ENCODE measurements at places on chromosomes 12 and 14. TPM values are rescaled to one million over a fixed set of nuclear protein-coding genes. Genes with fewer than 3 reads are reported as not detected.

GRCh38 chr12:70638639-70639360 lies 1.6 kb upstream of the PTPRB start:
- peak; percentile 70 for DNase-seq

- no peak for DNase-seq
Measured at GRCh38 chr12:20404576-20405346, 36.4 kb downstream of the PDE3A start.

GRCh38 chr12:6390084-6390799 lies 6.3 kb downstream of the LTBR start:
- no peak for DNase-seq

- peak; percentile 93 for DNase-seq
Measured at GRCh38 chr12:48810903-48811431, 7.3 kb upstream of the CACNB3 start.

DNA sequence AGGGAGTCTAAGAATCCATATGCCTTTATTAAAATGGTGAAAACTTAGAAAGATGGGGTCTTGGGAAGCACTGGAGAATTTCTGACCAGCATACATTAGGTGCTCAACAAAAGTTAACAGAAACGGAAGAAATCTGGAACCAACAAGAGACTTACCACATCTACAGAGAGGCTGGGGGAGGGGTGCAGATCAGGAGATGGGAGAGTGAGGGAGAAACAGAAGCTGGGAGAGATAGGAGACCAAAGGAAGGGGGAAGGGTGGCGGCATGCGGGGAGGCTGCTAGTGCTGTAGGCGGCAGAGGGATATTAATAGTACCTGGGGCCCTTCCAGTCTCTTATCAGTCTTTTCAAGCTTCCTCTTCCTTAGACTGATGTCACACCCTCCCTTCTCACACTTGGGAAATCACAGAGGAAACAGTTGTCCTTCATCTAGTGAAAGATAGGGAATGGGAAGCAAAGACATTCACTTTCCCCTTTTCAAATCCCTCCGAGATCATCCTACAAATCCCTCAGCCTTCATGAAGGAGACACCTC lies 18.1 kb downstream of the ZBTB39 start:
- no peak for DNase-seq

DNA sequence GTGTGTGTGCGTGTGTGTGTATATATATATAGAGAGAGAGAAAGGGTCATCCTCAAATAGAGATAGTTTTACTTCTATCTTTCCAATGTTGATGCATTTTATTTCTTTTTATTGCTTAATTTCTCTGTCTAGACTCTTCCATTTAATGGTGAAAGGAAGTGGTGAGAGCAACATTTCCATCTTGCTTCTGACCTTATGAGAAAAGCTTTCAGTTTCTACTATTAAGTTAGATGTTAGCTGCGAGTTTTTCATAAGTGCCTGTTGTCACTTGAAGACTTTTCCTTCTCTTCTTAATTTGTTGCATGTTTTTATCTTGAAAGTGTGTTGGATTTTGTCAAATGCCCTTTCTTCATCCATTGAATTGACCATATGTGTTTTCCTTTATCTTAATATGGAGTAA lies 304.4 kb upstream of the FAR2 start:
- DNase-seq = no peak

DNA sequence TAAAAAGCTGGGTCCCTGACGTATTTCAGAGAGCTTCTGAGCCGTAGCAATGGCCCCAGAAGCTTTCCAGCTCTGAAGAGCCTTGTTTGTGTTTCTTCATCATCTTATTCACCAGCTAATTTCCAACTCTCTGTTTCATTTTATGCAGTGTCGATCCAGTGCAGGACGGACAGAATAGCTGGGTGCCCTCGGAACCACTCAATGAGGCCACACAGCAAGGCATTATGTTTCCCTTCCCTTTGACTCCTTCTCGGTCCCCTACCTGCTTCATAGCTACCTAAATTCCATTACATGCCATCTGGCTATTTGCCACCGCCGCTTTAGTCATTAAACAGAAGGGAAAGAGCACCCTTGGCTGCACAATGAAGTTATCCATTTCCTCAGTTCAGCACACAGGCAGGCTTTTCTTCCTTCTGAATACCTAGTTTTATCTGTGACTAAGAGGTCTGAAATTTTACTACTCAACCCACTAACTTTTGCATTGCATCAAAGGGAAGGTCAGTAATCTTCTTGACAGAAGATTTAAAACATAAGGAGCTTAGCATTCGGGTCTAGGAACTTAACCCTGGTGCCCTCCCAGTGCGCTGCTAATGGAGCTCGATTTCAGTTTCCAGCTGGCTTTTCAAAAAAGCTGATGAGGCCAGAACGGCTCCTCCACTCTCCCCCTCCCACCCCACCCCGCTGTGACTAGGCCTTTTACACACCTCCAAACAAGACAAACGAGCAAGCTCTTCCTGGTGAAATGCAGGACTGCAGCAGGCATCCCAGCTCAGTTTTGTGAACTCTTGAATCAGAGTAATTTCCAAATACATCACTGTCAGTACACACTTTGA lies 176.8 kb downstream of the GXYLT1 start:
- peak; percentile 97 for DNase-seq

DNA sequence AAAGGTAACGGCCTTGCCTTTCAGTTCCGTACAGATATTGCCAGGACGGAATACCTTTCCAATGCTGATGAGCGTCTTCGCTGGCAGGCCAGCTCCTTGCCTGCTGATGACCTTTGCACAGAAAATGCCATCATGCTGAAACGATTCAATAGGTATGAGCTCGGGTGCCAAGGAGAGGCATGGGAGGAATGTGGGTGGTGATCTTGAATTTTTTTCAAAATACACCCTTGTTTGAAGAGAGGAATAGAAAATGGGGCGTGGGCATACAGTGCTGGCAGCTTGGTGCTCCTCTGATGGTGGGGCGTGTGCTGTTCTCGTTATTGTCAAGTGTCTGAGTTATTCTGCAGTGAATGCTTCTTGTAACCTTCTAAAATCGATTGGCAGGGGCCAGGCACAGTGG lies 52.5 kb downstream of the HSP90AA1 start:
- no peak for DNase-seq

- no peak for DNase-seq
Measured at GRCh38 chr14:61322011-61322798, 826 bp downstream of the PRKCH start.

- no peak for DNase-seq
Measured at GRCh38 chr14:75492832-75493591, 29.3 kb upstream of the BATF start.

DNA sequence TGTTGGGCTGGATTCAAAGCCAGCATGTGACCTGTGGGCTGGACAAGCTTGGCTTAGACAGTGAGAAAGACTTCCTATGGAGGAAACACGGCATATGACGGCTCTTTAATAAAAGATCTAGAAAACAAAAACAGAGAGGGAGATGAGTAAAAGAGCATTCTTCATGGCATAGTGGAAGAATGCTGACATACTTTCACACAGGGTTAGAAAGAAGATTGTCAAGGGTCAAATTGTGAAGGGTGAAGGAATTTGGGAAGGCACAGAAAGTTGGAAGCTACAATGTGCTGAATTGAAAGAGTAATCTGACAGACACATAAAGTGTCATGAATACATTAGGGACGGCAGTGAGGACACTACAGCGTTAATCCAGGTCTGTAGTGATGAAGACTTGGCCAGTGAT lies 63.4 kb downstream of the GALNT4 start:
- no peak for DNase-seq

DNA sequence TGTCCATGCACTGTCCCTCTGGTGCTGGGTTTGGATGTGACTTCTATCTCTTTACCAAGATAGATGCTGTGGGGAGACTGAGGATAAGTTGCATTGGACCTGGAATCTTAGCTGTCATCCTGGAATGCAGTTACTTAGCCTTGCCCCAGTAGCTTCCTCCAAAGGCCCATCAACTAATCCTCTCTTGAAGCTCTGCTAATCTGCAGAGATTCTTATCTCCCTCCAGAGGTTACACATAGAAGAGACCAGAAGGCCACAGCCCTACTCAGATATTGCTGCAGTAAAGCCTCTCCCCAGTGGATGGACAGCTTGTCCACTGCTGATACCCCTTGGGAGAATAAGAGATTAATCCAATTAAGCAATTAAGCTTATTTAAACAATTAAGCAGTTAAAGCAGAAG lies 867.2 kb downstream of the BCL11B start:
- DNase-seq = no peak

DNA sequence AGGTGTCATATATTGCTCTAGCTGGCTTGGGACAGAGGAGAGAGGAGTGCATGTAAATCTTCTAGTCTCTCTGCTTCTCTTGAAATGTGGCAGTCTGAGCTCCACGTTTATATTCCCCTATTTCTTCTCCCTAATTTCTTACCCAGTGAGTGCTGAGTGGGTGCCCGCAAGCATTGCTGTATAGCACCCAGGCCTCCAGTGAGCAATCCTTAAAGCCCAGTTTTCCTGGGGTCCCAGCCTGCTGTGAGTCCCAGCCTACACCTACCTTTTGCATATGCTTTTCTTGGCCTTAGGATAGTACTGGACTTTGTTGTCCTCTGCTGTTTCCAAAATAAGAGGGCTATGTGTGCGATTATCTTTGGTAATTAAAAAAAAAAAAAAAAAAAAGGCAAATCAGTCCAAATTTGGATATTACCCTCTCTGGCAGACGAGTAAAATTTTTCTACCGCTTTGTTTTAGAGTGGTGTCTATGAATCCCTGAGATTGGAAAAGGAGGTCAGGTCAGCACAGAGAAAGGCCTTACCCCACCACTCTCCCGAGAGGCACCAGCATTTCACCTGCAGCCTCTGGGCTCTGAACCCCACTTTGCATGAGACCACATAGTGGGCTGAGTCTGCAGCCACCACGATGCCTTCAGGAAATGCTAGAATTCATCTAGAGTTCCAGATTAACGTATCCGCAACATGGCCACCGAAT lies 1.1 kb downstream of the MGST1 start:
- DNase-seq = no peak

GRCh38 chr14:72755766-72756165 lies 138.1 kb downstream of the DPF3 start:
- DNase-seq = no peak

- DNase-seq = no peak
Measured at GRCh38 chr12:92218394-92219077, 72.9 kb upstream of the BTG1 start.

DNA sequence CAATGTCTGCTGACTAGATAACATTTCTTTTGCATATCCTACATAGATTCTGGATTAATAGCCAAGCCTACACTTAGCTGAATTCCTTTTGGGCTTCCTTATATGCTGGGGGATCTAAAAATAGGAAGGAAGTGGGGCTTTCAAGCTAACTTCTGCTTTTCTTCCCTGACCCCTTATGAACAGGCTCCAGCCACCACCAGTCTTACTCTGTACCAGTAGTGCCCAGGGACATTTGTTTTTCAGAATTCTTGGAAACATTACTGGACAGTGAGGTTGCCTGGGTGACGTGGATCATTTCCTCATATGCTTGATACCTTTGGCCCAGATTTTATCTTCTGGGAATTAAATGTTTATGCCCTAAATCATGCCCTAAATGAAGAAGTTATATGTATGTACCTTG lies 55.9 kb upstream of the SRRM4 start:
- no peak for DNase-seq

- peak; percentile 73 for DNase-seq
Measured at GRCh38 chr12:115375186-115375991, 691.4 kb upstream of the TBX3 start.

- no peak for DNase-seq
Measured at GRCh38 chr14:73789989-73790581, 61.5 kb upstream of the PTGR2 start.

- DNase-seq = peak; percentile 77
Measured at GRCh38 chr12:131896080-131896810, 1.8 kb downstream of the ULK1 start.

DNA sequence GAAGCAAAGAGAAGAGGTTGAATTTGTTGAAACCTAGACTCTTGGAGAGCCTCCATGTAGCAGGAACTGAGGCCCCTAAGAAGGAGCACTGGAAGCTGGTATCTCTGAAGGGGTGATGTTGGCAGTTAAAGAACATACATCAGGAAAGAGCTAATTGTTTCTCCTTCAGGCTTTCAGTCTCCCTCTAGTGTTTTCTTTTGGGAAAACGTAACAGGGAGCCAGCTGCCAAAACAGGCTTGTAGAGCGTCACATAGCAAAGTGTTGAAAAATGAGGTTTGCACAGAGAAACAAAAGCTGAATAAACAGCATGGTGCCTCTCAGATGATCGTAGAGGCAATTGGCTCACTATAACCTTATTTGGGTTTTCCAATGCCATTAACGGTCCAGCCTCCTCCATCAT lies 46.9 kb upstream of the CAND1 start:
- DNase-seq = peak; percentile 30

- no peak for DNase-seq
Measured at GRCh38 chr12:54051874-54052437, 1.7 kb upstream of the HOXC4 start.

DNA sequence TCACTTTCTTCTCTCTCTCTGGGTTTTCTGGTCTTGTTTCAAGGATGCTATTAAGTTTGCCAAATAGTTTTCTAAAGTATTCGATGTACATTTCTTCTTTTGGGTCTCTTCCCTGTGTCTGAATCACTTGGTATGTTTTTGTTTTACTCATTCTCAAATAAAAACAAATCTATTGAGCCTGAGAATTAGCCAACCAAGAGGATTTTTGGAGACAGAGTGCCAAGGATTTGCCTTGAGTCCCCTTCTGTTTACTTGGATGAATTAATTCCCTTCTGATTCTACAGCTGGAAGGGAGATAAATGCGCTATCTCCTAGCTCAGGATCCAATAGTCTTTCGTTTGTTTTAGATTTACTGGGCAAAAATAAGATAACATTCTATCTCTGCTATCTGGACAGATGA lies 255.5 kb downstream of the SYT10 start:
- DNase-seq = no peak

- no peak for DNase-seq
Measured at GRCh38 chr12:53235742-53236442, 3.9 kb upstream of the RARG start.

- no peak for DNase-seq
Measured at GRCh38 chr12:104850781-104851180, 107.3 kb downstream of the SLC41A2 start.

DNA sequence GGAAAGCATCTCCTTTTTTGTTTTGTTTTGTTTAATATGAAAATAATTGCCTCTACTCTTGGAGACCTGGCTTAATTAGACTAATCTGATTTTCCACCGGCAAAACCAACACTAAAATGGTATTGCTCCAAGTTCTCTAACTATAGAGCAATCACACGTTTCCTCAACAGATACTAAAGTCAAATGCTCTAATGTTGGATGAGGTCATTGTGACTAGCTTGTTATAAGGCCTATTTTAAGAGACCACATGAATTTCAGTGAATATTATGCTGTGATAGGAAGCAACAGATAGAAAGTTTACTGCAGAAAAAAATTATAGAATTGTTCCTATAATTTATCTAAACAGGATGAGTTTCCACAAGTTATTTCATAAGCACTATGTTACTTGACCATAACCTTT lies 3.3 kb upstream of the CCDC196 start:
- no peak for DNase-seq

SNRNP35 gene
- total RNA-seq = 15.4 TPM

PSMB11 gene
- total RNA-seq = not detected

NR4A1 gene
- 2.3 TPM for total RNA-seq

ADAMTS20 gene
- not detected for total RNA-seq

NFATC4 gene
- 6.7 TPM for total RNA-seq

SRRM4 gene
- under 0.01 TPM for total RNA-seq

KCNJ8 gene
- 2.1 TPM for total RNA-seq

TMEM63C gene
- 0.17 TPM for total RNA-seq
